ENCODE measurements at places on chromosomes 4 and X. TPM values are rescaled to one million over a fixed set of nuclear protein-coding genes. Genes with fewer than 3 reads are reported as not detected.

- no peak for DNase-seq
These were observed 33.2 kb downstream of the WFS1 start for GRCh38 chr4:6302869-6303268.

Gene COQ2
- 19.5 TPM for total RNA-seq

Gene SLC6A14
- total RNA-seq = not detected

Gene PAGE5
- total RNA-seq = not detected

Data from activated naive CD4-positive, alpha-beta T cell treated with anti-CD3 and anti-CD28 coated beads for 36 hours (primary cell).